ENCODE measurements at places on chromosomes 2 and 18.

DNA sequence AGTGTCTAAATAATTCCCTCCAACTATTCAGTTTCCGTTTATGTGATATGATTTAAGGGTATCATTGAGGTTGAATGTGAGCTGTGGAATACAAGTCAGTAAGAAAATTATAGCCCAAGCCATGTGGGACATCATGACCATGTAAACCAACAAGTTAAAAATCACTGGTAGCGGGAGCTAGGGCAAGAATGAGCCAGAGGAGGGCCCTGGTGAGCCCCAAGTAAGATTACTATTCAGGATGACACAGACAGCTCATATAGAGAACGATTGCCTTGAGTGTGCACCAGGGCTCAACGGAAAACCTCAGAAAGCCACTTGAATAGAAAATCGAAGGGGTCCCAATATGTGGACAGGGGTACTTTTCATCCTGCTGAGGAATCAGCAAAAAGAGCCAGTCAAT is 87.8 kb upstream of the RBMS1 start:
- no peak for ATAC-seq

DNA sequence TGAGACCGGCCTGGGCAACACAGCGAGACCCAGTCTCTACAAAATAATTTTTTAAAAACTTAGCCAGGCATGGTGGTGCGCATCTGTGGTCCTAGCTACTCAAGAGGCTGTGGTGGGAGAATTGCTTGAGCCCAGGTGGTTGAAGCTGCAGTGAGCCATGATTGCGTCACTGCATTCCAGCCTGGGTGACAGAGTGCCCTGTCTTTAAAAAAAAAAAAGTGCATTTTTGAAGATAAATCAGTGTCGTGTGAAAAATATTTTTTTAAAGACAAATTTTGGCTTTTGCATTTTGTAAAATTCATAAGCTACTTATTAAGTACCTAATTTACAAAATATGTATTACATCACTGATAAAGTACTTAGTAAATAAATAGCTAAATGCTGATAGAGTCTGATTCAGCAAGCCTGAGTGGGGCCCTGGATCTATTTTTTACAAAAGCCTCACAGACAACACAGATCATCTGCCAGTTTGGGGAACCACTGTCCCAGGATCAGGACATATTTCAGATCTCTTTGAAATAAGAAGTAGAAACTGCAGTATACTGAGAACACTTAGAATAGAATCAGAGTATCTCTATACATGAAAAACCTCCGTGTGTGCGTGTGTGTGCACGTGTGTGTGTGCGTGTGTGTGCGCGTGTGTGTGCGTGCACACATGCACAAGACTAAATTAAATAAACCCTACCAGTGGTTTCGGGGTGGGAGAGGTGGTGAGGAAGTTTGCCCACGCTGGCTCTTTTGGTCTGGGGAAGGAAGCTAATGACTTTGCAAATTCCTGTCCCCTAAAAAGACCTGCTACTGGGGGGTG is 61.6 kb downstream of the AAK1 start:
- ATAC-seq, result peak; percentile 31

GRCh38 chr18:28018351-28018750 is 158.6 kb downstream of the CDH2 start:
- ATAC-seq, result no peak

GRCh38 chr2:217735034-217735433 is 267.8 kb downstream of the TNS1 start:
- ATAC-seq, result no peak

DNA sequence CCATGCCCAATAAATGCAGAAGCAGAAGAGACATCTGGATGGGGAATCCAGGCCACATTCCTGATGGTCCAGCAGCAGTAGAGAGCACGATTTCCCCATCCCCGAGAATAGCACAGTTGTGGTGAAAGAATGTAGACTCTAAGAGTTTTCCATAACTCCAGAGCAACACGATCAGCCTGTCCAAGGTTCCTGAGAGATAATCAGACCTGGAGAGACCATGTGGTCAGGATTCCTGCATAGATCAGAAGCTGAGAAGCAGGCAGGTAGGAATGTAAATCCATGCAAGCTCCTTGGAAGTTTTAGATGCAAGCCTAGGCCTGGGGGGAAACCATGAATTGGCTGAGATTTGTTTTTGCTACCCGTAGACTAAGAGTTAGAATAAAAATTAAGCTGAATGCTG is 34.2 kb upstream of the PTPRM start:
- ATAC-seq, result no peak

DNA sequence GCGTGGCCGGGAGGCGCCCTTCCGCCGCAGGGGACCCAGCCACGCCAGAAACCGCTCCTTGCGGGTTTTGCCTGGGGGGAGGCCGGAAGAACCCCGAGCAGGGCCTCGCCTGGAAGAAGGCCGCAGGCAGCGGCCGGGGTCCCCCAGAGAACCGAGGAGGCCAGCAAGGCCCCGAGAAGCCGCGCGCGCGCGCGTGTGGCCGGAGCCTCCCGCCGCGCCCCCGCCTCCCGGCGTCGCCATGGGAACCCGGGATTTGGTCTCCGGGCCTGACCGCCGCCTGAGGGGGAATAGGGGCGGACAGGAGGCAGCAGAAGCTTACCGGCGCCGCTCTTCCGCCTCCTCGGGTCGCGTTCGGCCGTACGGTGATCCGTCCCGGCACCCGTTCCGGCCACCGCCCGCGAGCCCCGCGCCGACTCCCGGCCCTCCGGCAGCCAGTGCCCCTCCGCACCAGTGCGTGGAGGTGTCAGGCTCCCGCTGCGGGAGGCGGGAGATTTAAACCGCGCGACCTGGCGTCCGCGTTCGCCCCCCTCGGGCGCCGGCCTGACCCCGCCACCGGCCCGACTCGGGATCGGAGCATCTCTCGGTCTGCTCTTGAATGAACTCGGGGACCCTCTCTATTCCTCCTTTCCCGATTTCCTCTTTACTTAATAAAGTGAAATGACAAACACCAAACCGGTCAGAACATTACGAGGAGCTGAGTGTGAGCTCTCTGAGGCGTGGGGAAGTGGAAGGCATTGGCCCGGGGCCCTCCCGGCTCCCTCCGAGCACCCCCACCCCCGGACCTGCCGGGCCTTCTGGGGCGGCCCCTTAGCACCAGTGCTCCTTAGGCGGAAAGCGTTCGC is at the start of gene ICA1L:
Gene ICA1L, minus strand, starts transcription at position 467 of the 842 bp plus-strand sequence. CDS start 42,757 bp downstream, outside the sequence.
- ATAC-seq, result peak; percentile 73

- no peak for ATAC-seq
Observed at GRCh38 chr2:128644718-128645256, 326.1 kb upstream of the HS6ST1 start.

DNA sequence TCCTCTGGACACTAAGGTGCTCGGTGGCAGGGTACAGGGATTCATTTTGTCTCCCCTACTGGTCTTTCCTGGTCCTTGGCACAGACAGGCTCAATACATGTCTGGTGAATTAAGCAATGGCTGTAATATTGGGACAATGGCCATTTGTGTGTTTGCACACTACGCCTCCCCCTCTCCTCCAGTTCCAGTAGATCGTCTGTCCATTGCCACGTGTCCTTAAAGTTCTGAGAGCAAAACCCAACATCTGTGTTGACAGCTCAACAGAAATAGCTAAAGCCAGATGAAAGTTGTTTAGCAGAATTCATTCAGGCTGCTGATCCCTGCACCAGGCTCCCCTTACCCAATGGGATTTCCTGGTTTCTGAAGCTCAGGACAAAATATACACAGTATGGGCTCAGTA is 9.0 kb upstream of the FABP1 start:
- no peak for ATAC-seq

- ATAC-seq, result no peak
Observed at GRCh38 chr2:8332646-8333045, 349.2 kb upstream of the ID2 start.

DNA sequence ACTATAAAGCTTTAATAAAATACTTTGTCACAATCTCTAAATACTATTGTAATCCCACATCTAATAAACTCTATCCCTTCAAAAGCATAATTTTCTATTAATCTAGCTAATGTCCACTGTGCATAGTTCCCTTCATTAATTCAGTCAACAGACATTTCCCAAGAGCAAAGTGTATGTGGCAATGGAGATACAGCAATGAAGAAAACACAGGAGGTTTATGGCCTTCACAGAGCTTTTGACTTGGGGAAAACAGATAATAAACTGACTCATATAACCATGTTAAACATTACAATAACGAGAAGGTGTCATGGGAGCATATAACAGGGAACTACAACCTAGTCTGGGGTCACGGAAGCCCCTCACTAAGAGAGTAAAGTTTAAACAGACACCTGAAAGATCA is 86.3 kb downstream of the SPIRE1 start:
- ATAC-seq, result no peak

- no peak for ATAC-seq
Observed at GRCh38 chr2:230542751-230543150, 126.8 kb downstream of the SP100 start.

DNA sequence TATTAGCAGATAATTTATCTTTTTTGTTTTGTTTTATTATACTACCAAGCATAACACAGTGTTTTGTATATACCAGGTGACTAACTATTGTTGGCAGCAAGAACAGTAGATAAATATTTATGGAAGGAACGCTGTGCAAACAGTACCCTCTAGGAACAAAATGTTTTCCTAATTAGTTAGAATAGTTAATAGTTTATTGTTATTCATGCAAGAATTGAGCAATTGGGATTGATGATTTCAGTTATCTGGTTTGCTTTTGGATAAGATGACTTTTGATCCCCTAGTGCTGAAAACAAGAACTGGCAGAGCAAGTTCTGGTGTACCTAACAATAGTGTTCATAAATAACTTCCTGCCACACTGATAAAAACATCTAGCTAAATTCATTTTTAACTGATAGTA is 323.3 kb downstream of the TGIF1 start:
- no peak for ATAC-seq

DNA sequence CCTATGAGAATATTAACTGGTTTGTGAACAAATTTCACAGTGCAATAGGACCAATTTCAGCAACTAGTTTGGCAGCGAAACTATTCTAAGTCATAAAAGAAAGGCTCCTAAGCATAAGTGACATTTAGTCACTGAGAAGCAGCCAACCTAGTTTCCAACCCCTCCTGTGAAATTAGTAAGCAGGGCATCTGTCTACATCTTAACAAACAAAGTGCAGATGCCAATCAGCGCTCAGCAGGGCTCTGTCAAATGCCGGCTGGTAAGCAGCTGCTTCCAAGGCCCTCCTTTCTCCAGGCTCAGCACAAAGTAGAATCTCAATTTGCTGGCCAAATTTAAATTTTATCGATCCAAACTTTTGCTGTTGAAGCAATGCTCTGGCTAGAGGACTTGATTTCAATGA is 124.7 kb downstream of the ICOS start:
- ATAC-seq, result no peak

DNA sequence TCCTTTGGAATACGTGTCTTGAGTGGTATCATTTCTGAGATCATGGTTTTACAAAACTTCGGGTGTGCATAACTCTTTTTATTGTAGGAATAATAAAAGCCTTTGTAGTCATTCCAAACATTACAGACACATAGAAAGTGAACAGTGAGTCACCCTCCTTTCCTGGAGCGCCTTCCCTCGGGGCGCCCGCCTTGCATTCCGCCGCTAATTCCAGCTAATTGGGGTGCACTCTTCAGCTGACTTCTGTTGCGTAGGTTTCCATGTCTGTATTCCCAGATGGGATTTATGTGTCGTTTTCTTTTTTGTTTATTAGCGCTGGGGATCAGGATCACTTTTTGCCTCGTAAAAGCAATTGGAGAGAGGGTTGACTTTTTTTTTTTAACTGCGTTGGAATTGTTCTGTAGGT is 18.7 kb downstream of the SH3BP4 start:
- no peak for ATAC-seq

GRCh38 chr2:96225016-96225533 is 16.4 kb upstream of the STARD7 start:
- ATAC-seq, result peak; percentile 94

- ATAC-seq, result no peak
Observed at GRCh38 chr2:48127612-48128191, 221.4 kb upstream of the FBXO11 start.

- ATAC-seq, result no peak
Observed at GRCh38 chr2:61995065-61995464, 89.6 kb downstream of the COMMD1 start.

GRCh38 chr2:28901202-28901601 is 6.7 kb downstream of the WDR43 start:
- ATAC-seq, result no peak

DNA sequence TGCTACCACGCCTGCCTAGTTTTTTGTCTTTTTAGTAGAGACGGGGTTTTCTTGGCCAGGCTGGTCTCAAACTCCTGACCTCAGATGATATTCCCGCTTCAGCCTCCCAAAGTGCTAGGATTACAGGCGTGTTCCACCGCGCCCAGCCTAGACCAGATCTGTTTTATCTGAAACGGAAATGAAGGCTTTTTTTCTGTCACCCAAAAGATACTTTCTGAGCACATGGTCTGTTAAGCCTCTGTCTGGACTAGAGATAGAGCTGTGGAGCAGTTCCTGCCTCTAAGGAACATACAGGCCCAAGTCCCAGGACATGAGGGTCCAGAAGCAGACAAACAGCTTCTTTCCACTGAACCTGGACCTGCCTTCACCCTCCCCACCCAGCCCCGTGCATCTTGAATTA is 43.6 kb upstream of the PTMA start:
- ATAC-seq, result no peak

GRCh38 chr2:105582952-105583660 is 161.6 kb upstream of the NCK2 start:
- ATAC-seq, result no peak

GRCh38 chr2:153311432-153311831 is 167.1 kb downstream of the RPRM start:
- no peak for ATAC-seq

DNA sequence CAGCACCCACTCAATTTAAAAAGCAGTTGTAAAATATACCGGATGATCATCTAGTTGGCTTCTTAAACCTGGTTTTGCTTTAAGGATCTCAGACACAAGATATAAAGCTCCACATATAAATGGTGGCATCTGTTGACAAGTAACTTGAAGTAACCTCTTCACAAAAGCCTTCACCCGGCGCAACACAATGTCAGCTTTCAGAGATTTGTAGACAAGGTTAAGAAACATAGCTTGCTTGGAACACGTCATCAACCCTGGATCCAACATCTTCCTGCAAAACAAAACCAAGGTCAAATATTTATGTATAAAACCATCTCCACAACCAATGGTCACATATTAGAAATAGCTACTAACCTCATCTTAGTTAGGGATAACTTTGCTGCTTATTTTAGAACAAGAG is 8.3 kb downstream of the CEBPZ start:
- no peak for ATAC-seq

DNA sequence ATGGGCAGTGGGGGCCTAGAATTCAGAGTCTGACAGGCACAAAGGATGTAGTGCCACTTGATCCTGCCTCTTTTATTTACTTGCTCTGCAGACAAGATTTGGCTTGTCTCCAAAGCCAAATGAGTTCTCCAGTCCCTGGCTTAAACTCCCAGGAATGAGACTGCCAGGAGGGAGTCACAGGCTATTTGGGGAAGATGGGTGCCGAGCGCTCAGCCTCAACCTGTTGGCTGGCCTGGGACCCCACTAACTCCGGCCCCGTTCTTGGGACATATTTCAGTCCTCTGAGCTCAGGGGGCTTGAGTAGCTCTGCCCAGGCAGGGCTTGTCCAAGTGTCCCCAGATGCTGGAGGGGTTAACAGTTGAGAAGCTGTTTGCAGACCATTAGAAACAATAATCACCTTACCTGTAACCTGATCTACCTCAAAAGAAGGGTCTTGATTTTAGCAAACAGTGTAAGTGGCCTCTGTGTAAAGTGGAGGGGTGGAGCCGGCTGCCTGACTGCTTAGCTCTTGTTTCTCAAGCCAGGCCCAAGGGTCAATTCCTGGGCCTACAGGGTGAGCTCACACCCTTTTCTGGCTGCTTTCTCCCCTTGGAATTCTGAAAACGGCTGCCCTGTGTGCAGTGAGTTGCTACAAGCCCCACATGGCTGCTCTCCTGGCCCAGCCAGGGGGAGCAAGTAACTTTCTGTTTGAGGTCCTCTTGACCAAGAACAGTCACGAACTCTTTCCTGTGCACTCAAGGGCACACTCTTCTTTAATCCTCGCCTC is 27.1 kb upstream of the FZD5 start:
- ATAC-seq, result no peak
